ENCODE measurements at places on chromosomes 11 and 22. TPM values are rescaled to one million over a fixed set of nuclear protein-coding genes. Genes with fewer than 3 reads are reported as not detected.

GRCh38 chr11:80343436-80343835, 902.6 kb upstream of the TENM4 start:
- DNase-seq = no peak

DNA sequence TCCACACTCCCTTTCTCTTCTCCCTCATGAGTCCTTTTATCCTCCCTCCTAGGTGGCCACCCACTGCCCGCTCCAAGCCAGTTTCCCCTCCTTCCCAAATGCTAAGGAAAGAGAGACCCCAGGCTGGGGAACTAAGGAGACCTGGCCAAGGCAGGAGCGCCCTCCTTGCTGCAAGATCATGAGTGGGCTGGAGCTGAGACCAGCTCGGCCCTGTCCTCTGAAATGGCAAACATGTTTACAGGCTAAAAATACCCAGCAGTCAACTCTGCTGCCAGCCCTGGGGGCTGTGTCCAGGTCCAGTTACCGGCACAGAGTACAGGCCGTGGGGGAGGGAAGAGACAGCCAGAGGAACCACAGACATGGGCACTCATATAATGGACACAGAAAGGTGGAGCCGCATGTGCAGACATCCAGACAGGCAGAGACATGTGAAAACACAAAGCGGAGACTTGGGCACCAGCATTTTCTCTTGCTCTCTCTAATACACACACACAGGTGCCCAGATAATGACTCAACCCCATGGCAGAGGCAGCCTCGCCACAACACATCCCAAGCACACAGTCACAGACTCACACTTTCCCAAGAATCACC, 1.2 kb upstream of the AHNAK start:
- DNase-seq = no peak

Gene OR51E2
- not detected for total RNA-seq

DNA sequence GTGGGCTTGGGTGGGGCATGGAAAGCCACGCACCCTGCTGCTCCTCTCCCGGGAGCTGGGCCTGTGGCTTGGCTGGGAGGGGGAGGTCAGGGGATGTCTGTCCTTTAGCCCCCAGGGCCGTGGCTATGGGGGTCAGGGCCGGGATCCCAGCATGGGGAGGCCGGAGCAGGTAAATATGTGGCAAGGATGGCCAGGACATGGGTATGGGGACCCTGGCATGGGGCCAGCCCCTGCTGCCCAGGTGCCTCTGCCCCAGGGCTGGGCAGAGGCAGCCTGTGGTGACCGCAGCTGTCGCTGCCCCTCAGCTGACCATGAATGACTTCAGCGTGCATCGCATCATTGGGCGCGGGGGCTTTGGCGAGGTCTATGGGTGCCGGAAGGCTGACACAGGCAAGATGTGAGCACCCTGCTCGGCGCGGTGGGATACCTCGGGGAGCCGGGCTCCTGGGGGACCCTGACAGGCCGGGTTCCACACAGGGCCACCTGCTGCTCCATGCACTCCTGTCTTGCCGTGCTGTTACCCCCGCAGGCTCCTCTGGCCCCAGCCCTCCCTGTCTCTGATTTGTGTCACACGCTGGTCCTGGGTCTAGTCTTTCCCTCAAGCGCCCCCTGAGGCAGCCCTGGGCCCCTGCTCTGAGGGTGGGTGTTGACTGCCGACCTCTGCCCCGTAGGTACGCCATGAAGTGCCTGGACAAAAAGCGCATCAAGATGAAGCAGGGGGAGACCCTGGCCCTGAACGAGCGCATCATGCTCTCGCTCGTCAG, 8.1 kb upstream of the ANKRD13D start:
- DNase-seq = no peak

DNA sequence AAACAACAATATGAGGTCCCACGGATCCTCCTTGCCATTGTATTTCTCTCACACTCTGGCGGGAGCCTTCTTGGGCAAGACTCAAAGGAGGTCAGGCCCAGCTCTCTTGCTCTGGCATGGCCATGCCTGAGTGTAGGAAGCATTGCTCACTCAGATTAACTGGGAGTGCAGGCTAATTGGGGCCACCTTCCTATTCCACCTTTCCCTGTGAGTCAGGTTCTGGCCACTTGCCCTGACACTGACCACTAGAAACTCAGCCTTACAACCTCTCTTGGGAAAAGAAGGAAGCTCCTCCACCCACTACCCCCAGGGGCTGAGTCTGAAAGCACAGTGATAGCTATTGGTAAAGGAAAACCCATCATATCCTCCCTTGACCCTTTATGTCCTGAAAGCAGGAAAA, 121.8 kb upstream of the NTM start:
- DNase-seq = no peak

Gene NCF4
- 2.6 TPM for total RNA-seq

Gene PANX2
- 0.16 TPM for total RNA-seq

DNA sequence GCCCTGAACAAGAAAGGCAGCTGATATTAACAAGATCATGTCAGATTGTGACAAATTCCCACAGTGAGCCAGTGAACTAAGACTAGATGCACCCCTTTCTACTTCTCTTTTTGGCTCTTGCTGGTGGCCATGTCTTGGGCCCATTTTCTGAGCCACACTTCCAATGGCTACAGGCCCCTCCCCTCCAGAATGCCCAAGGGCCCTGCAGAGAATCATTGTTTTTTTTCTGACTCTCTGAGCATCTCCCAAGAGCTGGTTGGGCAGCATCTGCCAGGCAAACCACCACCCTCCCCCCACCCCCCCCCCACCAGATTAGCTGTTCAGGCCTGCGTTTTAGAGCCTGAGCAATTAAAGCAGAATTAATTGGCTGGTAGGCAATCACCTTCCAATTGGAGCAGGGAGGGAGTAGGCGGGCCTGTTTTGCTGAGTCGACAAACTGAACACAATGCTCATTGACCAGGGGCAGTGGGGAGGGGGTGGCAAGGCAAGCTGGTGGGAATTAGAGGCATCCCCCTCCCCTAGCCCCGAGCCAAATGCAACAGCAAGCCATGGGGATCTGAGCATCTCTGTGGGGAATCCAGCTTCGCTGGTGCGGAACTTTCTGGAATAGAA, 541.4 kb downstream of the MN1 start:
- DNase-seq = no peak

DNA sequence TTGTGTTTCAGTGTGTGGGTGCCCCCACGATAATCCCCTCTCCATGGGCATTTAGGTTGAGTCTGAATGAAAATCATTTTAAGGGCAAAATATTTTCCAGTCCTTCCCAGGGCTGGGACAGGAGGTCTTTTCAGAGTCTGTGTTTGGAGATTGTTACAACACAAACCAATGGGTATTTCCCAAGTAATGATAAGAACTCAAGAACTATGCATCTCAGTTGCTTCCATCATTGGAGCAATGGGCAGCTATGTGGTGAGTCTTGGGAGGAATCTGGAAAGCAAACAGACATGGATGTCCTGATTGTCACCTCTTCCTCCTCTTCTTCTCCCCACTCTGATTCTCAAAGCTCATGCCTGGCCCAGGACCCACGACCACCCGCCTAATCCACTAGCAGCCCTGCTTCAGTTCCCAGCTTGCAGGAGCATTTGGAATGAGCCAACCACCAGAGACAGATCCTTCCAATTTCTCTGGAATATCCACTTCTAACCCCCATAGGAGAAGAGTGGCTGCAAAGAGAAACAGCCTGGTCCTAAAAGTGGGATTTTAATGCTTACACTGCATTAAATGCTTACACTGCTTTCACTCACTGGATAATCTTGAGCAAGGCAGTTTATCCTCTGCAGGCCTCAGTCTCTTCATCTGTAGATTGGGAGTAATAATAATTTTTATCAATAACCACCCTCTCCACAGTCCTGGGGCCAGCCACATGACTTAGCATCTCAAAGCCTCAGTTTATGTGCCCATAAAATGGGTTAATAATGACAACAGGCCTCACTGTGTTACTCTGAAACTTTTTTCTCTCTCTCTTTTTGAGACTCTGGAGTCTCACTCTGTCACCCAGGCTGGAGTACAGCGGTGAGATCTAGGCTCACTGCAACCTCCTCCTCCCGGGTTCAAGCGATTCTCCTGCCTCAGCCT, 404.3 kb downstream of the MN1 start:
- DNase-seq = no peak

- no peak for DNase-seq
Observed at GRCh38 chr22:39648630-39648950, 78.0 kb downstream of the CACNA1I start.

DNA sequence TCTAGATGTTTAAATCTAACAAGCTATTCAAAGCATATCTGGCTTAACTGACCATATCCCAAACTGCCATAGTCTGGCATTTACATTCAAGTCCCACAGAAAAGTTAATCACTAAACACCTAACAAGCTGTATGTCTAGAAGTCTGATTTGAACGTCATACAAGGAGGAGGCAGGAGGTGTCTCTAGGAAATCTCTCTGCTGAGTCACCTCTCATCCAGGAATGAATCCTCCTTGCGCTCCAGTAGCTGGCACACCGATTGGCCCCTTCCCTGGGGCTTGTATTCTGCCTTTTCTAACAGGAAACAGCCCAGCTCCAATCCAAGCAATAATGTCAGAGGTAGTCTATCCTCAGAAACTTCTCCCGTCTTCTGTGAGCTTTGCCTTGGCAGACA, 31.8 kb downstream of the FEZ1 start:
- no peak for DNase-seq

GRCh38 chr22:27639248-27640086, 162.1 kb downstream of the MN1 start:
- no peak for DNase-seq

DNA sequence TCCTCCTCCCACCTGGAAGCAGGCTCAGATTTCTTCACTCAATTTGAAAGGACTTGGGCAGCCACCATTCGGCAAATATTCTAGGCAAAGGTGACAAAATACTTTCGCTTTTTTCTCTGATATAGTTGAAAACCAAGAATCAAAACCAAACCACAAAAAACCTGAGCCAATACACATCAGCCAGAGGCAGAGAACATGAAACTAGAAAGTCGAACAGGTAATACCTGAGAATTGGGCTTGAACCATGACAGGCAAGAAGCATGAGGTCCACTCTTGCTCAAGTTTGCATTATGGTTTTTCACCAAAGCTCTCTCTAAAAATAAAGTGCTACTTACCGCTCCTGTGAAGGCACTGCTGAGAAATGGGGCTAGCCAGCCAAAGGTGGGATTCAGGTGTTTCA, 26.2 kb upstream of the LDLRAD3 start:
- no peak for DNase-seq

DNA sequence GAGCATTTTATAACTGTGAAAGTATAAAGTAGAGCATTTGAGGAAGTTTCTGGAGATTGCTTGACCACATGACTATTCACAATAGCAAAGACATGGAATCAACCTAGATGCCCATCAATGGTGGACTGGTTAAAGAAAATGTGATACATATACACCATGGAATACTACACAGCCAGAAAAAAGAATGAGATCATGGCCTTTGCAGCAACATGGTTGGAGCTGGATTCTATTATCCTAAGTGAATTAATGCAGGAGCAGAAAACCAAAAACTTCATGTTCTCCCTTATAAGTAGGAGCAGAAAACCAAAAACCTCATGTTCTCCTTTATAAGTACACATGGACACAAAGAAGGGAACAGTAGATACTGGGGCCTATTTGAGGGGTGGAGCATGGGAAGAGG, 30.3 kb downstream of the UVRAG start:
- no peak for DNase-seq

DNA sequence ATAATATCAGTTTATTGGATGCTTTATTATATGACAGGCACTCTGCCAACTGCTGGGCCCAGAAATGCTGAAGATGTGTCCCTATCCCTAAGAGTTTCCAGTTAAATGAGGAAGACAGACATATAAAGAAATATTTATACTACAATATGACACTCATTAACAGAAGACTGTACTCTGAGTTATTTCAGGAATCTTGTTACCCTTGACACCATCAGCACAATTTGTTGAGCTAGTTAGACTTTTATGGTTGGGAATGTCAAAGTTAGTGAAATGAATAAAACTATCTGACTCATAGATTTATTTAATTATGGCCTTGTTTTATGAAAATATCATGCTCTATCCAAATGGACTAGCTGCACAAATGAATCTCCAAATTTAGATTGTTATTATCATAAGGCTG, 25.6 kb upstream of the MSANTD4 start:
- DNase-seq = no peak

- no peak for DNase-seq
Observed at GRCh38 chr22:21593406-21594232, 26.1 kb downstream of the UBE2L3 start.

- DNase-seq = no peak
Observed at GRCh38 chr11:108752297-108752751, 87.5 kb downstream of the DDX10 start.

DNA sequence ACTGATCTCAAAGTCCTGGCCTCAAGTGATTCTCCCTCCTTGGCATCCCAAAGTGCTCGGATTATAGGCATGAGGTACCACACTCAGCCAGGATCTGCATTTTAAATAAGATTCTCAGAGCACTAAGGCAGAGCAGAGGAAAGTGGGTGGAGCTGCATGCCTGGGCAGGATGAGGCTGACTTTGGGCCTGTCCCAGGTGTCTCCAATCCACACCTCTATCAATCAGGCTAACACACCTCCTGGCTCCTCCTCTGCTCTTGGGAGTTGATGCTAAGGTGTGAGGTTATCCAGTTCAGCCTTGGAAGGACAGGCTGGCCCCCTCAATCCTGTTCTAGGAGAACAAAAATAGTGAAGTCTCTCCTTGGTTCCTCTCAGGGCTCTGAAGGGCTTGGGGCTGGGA, 30.2 kb upstream of the P2RY2 start:
- no peak for DNase-seq

DNA sequence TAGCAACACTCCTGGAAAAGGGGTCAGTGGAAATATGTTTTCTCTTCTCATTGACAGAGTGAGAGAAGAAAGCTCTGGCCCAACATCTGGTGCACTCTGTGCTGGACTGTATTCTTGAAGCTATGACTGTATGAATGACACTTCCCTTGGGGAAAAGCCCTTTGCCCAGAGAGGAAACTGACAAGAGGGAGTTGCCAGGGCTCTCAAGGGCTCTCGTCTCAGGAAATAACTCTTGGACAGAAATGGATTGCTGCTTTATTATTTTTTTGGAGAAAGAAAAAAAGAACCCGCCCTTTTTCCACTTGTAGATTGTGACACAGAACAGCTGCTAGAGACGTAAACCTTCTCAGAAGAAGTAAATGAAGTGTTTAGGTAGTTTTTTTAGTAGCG, 11.4 kb downstream of the ETS1 start:
- no peak for DNase-seq
